ENCODE measurements at places on chromosomes 3 and 15.

- DNase-seq, result no peak
Measured at GRCh38 chr3:150902988-150903387, 2.3 kb downstream of the MINDY4B start.

- DNase-seq, result no peak
Measured at GRCh38 chr3:111763001-111763471, 96.0 kb upstream of the PHLDB2 start.

DNA sequence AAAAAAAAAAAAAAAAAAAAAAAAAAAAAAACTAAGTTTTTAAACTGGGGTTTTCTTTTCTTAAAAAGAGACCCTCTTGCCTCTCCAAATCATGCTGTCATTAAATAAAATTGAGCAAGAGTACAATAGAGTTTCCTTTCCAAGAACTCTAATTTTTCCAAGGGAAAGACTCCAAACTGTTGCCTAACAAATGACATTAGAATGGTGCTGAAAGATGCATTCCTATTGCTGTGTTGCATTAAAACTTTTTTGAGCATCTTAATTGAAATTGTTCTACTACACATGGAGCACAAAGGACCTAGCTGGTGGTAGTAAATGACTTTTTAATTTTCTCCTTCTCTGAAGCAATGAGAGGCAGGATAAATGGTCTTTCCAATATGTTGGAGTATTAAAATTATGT, 469.1 kb upstream of the ARHGEF26 start:
- no peak for DNase-seq

- DNase-seq, result no peak
Measured at GRCh38 chr3:146640361-146640760, 35.2 kb upstream of the PLSCR5 start.

DNA sequence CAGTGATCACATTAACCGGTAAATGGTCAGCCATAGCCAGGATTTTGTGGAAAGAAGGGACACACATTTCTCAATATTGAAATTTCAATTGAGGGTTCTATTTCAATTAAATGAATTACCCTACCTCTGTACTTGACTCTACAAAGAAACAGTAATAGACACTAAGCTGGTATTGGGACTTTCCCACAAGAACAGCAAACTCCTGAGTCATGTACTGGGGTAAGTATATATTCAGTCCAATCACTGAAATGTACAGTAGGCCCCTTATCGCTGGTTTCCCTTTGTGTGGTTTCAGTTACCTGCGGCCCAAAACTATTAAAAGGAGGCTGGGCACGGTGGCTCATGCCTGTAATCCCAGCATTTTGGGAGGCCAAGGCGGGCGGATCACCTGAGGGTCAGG, 17.6 kb downstream of the ASB14 start:
- DNase-seq, result no peak

DNA sequence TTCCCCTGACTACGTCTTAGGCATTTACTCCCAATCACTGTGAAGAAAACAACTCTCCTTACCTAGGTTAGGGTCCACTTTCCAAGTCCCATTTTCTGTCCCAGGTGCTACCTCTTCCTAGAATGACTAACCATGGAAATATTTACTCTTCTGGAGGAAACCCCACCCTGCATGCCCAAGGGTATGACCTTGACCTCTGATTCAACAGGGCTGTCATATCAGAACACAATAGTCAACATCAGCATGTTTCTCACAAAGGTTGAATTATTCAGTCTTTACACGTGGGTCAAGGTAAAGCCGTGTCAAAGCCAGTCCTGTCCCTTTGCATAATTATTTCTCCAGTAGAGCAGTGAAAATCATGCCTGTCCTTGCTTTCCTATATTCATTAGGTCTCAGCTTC, 4.3 kb upstream of the FRMD5 start:
- DNase-seq, result no peak
